Hepatic stellate cell (primary cell): ENCODE measurements at places on chromosomes 11 and 22.

GRCh38 chr11:28621753-28622152 is 513.6 kb downstream of the METTL15 start:
- peak; percentile 27 for DNase-seq

GRCh38 chr22:47449508-47450270 is 687.2 kb downstream of the TBC1D22A start:
- DNase-seq = no peak

- DNase-seq = no peak
Observed at GRCh38 chr11:103215812-103216211, 106.6 kb downstream of the DYNC2H1 start.

- DNase-seq = no peak
Observed at GRCh38 chr22:43446916-43447315, 35.1 kb downstream of the MPPED1 start.

GRCh38 chr11:1747753-1748635 is 2.4 kb downstream of the IFITM10 start:
- DNase-seq = no peak

DNA sequence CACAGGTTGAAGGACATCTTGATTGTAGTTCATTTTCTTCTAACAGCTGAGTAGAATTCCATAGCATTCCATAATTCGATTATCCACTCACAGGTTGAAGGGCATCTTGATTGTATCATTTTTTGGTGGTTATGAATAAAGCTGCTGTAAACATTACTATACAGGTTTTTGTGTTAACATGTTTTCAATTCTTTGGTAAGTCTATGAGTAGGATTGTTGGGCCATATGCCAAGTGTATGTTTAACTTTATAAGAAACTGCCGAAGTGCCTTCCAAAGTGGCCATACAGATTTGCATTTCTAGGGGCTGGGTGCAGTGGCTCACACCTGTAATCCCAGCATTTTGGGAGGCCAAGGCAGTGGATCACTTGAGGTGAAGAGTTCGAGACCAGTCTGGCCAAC is 44.6 kb downstream of the ANKRD42 start:
- no peak for DNase-seq

GRCh38 chr11:33658195-33658900 is 42.3 kb downstream of the C11orf91 start:
- DNase-seq = no peak

DNA sequence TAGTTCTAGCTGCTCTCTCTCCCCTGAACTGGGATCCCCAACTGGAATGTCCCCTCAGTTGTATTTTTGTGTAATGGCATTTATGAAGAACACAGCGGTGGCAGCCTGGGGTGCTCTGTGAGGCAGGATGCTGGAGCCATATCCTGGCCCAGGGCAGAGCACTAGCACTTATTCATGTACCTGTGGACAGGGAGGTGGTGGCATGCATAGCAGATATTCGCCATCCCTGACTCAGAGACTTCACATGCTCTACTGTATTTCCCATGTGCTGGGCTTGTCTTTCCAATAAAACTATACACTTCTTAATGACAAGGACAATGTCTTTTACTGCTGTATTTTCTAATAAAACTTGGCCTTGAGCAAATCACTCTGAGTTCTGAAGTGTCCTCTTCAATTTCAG is 125.3 kb downstream of the ADAMTS15 start:
- no peak for DNase-seq

DNA sequence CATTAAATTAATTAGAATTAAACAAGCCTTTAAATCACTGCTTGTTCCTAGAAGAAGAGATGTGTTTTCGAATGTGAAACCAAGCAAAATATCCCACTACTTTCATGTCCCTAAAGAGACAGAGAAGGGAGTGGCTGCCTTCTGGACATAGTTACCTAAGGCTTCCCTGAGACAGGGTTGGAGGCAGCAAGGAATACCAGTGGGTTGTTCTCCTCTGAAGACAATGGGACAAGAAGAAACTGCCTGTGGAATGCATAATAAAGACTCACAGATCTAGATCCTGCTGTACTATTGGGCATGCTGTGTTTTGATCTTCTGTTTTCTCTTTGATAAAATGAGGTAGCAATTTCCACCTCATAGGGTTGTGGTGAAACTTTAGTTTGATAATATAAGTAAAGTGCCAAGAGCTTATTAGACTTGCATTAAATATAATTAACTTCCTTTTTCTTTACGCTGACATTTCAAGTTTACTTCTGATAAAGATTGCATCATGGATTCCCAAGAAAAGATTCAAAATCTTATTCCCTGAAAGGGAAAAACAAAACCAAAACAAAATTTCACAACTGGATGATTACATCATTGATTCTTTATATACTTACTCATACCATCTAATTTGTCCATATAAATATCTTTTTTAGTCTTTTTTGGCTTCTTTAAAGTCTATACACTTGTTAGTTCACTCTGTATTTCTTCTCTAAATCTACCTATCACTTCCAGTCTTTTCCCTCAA is 621.3 kb downstream of the ETS1 start:
- no peak for DNase-seq

GRCh38 chr22:44638971-44639760 is 62.8 kb upstream of the PRR5 start:
- DNase-seq = no peak

DNA sequence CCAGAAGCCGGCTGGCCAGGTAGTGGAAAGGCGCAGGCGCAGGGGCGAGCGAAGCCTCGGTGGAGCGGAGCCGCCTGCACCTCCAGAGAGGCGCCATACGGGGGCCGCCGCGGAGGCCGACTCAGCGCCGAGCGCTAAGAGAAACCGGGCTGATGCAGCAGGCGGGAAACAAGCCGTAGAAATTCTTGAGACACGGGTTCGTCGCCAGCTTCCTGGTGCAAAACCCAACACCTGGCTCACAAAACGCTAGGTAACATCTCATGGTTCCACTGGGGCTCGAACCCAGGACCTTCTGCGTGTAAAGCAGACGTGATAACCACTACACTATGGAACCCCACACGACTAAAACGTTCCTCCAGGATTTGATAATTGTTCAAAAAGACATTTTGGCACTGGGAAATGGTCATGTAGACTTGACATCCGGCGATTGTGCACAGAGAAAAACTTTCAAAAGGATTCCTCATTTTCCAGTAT is 39.1 kb downstream of the OR4D9 start:
- peak; percentile 75 for DNase-seq

DNA sequence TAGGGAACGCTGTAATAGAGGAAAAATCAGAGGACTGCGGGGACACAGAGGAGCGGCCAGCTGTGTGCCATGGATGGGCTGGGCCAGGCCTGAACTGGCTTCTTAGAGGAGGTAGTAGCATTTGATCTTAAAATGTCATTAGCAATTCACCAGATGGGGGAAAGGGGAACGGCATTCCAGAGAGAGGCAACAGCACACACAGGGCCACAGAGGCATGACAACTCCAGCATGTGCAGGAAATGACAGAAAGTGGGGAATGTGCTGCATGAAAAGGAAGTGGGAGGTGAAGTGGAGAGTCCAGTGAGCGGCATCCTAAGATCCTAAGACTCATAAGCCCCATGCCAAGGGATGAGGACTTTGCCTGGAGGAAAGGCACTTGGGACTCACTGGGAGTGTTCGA is 69.0 kb downstream of the UBASH3B start:
- peak; percentile 37 for DNase-seq
